GM12865 (cell line): ENCODE measurements at places on chromosomes 3 and 15.

- DNase-seq: no peak
Measured at GRCh38 chr15:60935130-60935529, 294.0 kb downstream of the RORA start.

GRCh38 chr3:177591379-177591778 is 394.1 kb upstream of the TBL1XR1 start:
- DNase-seq: peak; percentile 35

DNA sequence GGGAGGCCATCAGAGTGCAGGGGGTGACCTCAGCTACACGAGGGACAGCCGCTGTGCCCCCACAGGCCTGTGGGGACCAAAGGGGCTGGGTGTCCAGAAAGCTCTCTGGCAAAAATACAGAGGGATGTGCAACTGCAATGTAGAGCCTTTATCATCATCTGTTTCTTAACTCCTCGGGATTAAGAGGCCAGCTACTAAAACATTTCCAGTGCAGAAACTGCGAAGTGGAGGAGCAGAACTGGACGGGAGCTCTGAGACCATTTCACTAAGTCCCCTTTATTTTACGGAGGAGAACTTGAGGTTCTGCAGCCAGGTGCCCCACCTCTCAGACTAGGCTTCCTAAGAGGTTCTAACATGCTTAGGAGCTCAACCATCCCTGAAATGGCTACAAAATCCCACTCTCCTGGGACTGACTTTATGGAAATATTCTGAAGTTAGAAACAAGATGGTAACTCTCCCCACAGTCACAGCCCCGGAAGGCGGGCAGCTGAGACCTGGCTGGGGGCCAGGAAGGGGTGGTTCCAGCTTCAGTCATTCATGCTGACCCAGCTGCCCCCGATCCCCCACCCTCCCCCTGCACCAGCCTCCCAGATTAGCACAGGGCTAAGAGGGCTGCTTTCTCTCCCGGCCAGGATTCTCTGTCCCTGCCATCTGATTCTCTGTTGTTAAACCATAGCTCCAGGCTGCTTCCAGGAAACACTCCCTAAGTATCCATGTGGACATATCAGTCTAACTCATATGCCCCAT is 40.3 kb downstream of the UMPS start:
- peak; percentile 37 for DNase-seq

- DNase-seq: no peak
Measured at GRCh38 chr3:39429466-39429865, 22.9 kb downstream of the RPSA start.

DNA sequence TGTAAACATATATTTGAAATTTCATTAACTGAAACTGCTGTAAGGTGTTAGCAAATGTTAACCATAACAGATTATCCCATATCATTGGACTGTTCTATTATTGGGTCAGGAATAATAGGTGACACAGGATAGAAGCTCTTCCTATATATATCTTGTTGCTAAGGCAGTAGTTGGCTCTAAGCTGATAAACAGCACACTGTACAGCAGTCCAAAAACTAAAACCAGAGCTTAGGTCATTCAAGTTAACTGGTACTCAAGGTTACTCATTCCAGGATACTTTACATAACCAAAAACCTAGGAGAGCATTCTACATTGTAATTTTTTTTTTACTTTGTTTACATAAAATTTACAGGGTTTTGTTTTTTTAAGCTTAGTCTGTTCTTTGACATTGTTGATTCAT is 8.9 kb downstream of the DNAJC19 start:
- DNase-seq: no peak

- peak; percentile 62 for DNase-seq
Measured at GRCh38 chr15:77821188-77821958, 188.7 kb upstream of the LINGO1 start.

GRCh38 chr3:172111163-172111562 is 71.8 kb downstream of the FNDC3B start:
- no peak for DNase-seq

GRCh38 chr15:68354923-68355322 is 77.0 kb downstream of the ITGA11 start:
- DNase-seq: peak; percentile 48

GRCh38 chr15:62912808-62913207 is 129.7 kb upstream of the TPM1 start:
- no peak for DNase-seq

DNA sequence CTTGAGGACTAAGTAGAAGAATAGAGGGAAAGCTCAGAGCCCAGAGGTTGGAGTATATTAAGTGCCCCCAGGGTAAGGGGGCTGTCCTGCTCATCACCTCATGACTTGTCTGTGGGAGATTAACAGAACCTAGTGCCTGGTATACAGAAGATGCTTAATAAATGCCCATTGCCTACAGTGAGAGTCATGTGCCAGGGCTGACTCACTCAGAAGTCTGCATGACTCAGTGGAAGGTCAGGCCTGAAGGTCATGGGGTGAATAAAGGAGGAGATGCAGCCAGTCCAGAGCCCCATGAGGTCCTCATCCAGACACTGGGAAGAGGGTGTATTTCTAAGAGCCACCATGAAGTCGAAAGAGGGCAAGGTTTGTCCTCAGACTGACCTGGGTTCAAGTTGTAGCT is 62.5 kb upstream of the TLE3 start:
- no peak for DNase-seq

DNA sequence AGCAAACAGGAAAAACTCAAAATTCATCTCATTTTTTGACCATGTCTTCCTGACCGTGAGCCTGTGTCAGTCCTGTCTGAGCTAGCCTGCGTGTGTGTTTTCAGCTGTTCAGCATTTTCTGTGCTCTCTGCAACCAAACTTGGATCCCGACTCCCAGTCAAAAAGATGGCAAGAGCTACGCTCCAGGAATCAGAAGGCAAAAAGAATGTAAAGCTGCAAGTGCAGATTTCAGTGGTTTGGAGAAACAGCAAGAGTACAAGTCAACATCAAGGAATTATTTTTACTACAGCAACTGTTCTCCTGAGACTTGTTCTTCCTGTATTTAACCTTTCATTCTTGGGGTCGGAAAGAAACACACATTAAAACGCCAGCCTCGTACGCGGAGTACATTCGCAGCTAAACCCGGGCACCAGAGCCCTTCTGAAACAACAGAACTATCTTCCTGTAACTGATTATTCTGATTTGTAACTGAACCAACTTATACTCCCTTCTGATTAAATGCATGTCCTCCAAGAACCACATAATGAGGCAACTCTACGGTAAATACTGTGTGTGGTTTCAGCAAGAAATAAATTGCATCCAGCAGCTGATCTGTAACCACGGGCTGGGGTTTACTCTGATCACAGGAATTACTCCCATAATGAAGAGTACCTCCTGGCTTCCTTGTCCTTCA is 107.4 kb downstream of the LRIG1 start:
- DNase-seq: no peak

- no peak for DNase-seq
Measured at GRCh38 chr3:82031596-82031995, 270.2 kb upstream of the GBE1 start.

GRCh38 chr3:10008588-10009344 is 17.5 kb upstream of the FANCD2 start:
- peak; percentile 85 for DNase-seq

GRCh38 chr3:133926736-133927539 is 31.3 kb upstream of the RAB6B start:
- no peak for DNase-seq

DNA sequence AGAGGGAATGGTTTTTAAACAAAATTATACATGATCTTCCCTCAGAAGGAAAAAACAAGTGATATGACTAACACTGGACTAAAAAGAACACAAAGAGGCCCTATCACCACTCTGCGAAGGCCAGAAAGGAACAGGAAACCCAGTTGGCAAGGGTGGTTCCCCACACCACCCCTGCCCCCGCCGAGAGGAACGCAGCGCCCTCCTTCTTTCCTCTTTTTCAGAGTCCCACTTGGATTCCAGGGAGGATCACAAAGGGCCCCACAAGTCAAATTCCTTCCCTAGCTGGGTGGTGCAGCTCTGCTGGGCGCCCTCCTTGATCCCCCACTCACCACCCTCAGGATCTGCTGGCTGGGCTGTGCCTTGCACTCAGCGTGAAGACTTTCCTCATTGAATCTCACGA is 29.8 kb downstream of the PLA1A start:
- DNase-seq: peak; percentile 66

- no peak for DNase-seq
Measured at GRCh38 chr15:33445984-33446383, 135.2 kb downstream of the RYR3 start.

GRCh38 chr3:192273001-192273696 is 454.2 kb downstream of the FGF12 start:
- DNase-seq: no peak
